ENCODE measurements at places on chromosomes 7 and 10.

- DNase-seq = no peak
Observed at GRCh38 chr7:70655694-70656093, 476.2 kb upstream of the GALNT17 start.

DNA sequence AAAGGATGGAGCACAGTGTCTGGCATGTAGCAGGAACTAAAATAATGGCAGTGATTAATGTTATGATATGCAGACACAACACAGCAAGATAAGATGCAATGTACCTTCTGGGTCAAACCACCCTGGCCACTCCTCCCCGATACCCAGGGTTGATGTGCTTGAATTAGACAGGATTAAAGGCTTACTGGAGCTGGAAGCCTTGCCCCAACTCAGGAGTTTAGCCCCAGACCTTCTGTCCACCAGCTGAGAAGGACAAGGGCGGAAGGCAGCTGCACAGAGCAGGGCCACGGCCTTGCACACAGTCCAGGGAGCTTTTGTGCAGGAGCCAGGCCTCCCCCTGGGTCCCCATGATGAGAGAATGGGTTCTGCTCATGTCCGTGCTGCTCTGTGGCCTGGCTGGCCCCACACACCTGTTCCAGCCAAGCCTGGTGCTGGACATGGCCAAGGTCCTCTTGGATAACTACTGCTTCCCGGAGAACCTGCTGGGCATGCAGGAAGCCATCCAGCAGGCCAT, at the start of gene RBP3:
Gene RBP3 (plus strand): TSS at position 226 of the 514 bp plus-strand sequence. CDS start 122 bp downstream, at position 348.
- DNase-seq = no peak

DNA sequence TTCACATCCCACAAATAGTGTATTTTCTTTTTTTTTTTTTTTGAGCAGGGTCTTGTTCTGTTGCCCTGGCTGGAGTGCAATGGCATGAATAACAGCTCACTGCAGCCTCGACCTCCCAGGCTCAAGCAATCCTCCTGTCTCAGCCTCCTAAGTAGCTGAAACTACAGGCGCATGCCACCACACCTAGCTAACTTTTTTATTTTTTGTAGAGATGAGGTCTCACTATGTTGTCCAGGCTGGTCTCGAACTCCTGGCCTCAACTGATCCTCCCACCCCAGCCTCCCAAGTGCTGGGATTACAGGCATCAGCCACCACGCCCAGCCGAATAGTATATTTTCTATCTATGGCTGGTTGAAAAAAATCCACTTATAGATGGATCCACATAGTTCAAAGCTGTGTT, 12.5 kb downstream of the EZH2 start:
- DNase-seq = no peak

DNA sequence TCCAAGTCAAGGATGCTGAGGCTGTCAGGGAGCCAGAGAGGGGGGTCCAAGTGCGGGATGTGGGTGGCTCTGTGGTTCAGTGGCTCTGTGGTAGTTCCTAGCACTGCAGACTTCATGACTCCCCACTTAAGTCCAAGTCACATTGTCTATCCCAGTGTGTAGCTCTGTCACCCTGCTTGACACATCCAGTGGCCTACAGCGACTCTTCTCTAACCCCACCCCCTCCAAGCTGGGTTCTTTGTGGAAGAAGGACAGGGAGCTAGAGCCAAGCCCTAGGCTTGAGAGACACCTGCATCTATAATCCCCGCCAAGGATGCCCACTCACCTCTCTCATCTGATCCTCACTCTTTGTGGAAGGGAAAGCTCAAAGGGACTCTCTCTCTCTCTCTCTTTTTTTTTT, 57.6 kb downstream of the ADCYAP1R1 start:
- no peak for DNase-seq

Measured in small intestine (tissue), 16 donors.